ENCODE measurements at places on chromosomes 2 and 18. TPM values are rescaled to one million over a fixed set of nuclear protein-coding genes. Genes with fewer than 3 reads are reported as not detected.

DNA sequence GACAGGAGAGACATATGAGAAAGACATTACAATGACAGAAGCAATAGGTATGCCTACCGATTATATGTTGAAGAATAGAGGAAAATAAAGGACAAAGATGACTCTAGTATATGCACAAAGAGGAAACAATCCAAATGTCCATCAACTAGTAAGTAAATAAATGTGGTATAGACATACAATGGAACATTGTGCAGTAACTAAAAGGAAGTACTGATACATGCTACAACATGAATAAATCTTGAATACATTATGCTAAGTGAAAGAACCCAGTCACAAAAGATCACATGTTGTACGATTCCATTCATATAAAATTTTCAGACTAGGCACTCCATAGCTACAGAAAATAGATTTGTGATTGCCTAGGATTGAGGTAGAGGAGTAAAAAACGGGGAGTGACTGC, 28.5 kb upstream of the PGAP1 start:
- no peak overlapping the region for H3K4me3 ChIP-seq
- no peaks in the 10 kb centered on the region for H3K4me1 ChIP-seq
- H3K27ac ChIP-seq: no peak overlapping the region
- H3K36me3 ChIP-seq: no peaks in the 10 kb centered on the region
- no peak for DNase-seq

- H3K4me1 ChIP-seq: no peaks in the 10 kb centered on the region
- no peaks in the 10 kb centered on the region for H3K27me3 ChIP-seq
- DNase-seq: no peak
- no peak overlapping the region for H3K27ac ChIP-seq
- H3K36me3 ChIP-seq: no peaks in the 10 kb centered on the region
- H3K4me3 ChIP-seq: no peak overlapping the region
Measured at GRCh38 chr18:62179213-62179612, 7.6 kb downstream of the PIGN start.

GRCh38 chr2:44084850-44085249, 83.8 kb upstream of the PPM1B start:
- no peaks in the 10 kb centered on the region for H3K27me3 ChIP-seq
- DNase-seq: no peak
- H3K36me3 ChIP-seq: no peaks in the 10 kb centered on the region
- H3K4me3 ChIP-seq: no peak overlapping the region
- no peak overlapping the region for H3K27ac ChIP-seq
- H3K4me1 ChIP-seq: peaks cover 11% of the 10 kb centered on the region

ANKRD29 gene
- 17.5 TPM for total RNA-seq

DNA sequence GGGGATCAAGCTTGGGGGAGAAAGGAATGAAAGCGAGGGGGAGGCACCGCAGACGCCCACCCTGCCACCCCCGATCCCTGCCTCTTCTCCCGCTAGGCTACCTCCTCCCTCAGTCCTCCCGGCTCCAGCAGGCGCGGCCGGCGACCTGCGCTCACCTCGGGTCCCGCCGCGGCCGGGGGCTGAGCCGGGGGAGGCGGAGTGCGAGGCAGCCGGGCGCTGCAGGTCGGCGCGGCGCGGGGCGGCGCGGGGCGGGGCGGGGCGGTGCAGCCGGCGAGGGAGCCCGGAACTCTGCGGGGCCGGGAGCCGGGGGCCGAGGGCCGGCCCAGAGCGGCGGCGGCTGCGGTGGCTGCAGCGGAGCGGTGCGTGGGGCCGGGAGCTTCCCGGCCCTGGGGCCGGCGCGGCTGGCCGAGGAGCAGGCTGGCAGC, 477 bp downstream of the ACVR1 start:
- no peaks in the 10 kb centered on the region for H3K36me3 ChIP-seq
- DNase-seq: peak; percentile 38
- peak overlapping the region; percentile 89 for H3K4me3 ChIP-seq
- peaks cover 6% of the 10 kb centered on the region for H3K4me1 ChIP-seq
- H3K27me3 ChIP-seq: no peaks in the 10 kb centered on the region

Measured in testis (tissue), 5 donors.